ENCODE measurements at places on chromosomes 11 and 22.

GRCh38 chr11:13760115-13760514, 91.6 kb downstream of the FAR1 start:
- no peak for DNase-seq

- no peak for DNase-seq
Observed at GRCh38 chr22:43554694-43555365, 143.0 kb downstream of the MPPED1 start.

DNA sequence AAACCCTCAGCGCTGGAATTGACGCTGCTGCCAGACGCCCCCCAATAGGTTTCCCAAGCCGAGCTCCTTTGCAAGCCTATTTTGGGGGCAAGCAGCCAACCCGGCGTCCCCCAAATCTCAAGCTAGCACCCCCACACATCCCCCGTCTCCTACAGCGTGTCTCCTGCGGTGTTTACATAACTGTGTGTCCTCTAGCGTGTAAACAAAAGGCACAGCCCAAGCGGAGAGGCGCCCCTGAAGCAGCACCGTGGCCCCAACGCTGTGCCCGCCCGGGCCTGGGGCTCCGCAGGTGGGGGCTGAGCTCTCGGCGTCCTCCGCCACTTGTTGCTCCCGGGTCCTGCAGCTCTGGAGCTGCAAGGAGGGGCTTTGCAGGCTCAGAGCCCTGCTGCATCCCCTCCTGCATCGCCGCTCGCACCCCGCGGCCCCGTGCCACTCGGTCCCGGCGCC, 1.6 kb downstream of the CADM1 start:
- DNase-seq, result no peak

GRCh38 chr11:119835753-119836152, 106.8 kb upstream of the NECTIN1 start:
- DNase-seq, result no peak

GRCh38 chr22:39765661-39766060, 127.9 kb downstream of the ENTHD1 start:
- DNase-seq, result no peak

- DNase-seq, result no peak
Observed at GRCh38 chr11:25787416-25787815, 544.5 kb upstream of the ANO3 start.

- DNase-seq, result no peak
Observed at GRCh38 chr11:26706181-26706580, 15.7 kb downstream of the SLC5A12 start.

- DNase-seq, result no peak
Observed at GRCh38 chr11:705646-706438, at the start of gene EPS8L2. Gene EPS8L2 (plus strand): TSS chr11:706231. CDS start chr11:709408, 3,177 bp downstream.

GRCh38 chr22:22692707-22693530, 48.5 kb downstream of the GGTLC2 start:
- DNase-seq, result no peak

- DNase-seq, result no peak
Observed at GRCh38 chr22:34950489-34950888, 115.5 kb upstream of the ISX start.

- no peak for DNase-seq
Observed at GRCh38 chr11:119607726-119608125, 121.3 kb downstream of the NECTIN1 start.

GRCh38 chr11:12361682-12362081, 15.7 kb upstream of the PARVA start:
- no peak for DNase-seq

GRCh38 chr11:86978247-86978646, 23.1 kb upstream of the FZD4 start:
- DNase-seq, result no peak

DNA sequence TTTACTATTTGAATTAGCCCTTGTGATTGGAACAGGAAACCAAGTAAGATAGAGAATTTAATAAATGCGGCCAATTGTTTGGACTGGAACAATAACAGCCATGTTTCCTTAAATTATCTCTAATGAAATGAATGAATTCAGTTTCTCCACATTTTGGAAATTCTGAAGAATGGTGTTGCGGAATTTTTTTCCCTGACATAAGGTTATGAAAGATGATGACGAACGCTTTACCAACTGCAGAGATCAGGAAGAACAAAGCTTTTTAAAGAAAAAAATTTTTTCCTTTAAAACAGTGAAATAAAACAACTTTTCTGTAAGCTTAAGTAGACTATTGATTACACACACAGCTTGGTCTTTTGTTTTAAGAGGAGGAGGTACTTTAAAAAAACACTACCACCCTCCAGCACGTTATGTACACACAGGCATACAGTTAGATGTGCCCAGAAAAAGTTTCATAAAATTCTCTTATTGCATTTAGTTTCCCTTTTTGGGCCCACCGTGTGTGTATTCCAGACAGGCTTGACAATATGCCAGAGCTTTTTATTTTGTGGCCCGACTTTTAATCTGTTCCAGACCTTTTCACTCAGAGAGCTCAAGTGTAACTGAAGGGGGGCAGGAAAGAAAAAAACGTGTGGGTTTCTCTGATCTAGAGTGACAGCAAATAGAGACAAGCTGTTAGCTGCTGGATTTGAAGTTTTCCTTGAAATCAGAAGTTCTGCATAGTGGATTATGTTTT, 77.3 kb downstream of the YAP1 start:
- no peak for DNase-seq

DNA sequence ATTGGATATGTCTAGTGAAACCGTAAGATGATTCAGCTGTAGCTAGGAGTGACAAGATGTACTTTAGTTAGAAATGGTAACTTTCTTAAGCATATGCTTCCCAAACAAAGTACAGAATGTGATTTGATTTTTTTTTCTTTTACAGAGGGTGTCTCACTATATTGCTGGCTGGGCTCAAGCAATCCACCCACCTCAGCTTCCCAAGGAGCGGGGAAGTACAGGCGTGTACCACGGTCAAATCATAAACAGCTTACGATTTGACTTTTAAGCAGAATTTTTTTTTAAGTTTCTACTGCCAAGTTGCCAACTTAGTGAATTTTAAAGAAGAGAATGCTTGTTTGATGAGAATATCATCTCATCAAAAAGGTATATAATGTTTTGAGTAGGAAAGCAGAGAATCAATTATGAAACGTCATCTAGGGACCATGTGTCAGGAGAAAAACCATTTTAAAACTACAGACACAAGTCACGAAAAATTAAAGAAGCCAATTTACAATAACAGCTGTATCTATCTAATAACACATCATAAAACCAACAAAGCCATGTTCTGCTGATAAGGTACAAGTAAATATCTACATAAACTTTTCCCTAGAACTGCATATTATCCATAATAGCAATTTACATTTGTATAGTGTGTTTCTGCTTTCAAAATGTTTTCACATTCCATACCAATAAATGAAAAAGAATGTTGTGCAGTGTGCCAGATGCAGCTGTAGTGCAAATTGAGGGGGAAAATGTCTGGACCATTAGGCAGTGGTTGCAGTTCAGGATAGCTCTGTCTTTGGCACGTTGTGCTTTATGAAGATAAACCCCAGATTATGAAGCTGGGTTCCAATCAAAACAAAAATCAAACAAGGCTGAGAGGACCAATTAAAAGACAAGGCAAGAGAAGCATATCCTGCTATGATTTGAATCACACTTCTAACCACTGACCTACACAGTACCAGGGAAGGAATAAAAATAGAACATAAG, 33.7 kb upstream of the USP47 start:
- no peak for DNase-seq

DNA sequence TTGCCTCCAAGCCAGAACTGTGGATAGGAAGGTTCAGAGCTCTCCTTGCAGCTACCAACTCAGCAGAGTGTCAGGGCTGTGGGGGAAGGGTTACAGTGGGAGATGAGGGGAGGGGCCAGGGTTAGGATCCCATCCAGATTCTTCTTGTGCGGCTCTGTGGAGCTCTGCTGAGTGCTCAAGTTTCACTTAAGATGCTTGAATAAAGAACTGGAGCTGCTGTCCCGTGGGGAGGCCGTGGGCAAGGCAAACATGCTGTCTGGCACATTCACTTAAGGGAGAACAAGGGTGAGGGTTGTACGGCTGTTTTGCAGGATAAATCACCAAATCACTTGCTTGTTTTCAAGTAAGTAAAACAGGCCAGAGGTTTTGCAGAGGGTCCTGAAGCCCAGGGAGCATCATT, 197.1 kb downstream of the FAM76B start:
- no peak for DNase-seq

DNA sequence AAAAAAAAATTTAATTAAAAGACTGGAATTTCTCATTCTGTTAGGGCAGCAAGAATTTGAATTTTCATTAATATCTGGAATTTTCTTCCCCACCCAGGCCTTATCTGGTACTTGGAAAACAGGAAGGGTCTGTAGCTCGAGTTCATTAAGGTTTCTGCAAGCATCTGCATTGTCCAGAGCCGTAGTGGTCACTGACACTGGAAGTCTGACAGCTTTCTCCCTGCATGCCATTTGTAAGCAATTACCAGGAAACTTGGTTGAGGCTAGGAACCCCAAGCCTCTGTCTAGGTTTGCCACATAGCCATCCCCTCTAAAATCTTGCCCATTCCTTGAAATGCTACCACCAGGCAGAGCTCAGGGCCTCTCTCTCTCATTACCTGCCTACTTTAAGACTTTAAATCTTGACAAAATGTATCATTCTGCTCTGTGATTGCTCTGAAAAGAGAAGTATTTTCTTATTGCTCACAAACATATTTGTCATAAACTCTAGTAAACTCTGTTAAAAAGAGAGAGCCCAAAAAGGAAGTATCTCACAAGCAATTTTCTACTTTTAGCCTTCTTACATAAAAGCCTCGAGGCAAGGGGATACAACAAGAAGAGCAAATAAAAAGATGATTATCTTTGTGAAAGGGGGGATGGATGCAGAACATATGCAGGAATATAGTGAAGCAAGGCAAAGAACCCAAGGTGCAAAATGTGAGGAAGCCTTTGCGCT, 5.5 kb upstream of the PGM2L1 start:
- DNase-seq, result no peak

DNA sequence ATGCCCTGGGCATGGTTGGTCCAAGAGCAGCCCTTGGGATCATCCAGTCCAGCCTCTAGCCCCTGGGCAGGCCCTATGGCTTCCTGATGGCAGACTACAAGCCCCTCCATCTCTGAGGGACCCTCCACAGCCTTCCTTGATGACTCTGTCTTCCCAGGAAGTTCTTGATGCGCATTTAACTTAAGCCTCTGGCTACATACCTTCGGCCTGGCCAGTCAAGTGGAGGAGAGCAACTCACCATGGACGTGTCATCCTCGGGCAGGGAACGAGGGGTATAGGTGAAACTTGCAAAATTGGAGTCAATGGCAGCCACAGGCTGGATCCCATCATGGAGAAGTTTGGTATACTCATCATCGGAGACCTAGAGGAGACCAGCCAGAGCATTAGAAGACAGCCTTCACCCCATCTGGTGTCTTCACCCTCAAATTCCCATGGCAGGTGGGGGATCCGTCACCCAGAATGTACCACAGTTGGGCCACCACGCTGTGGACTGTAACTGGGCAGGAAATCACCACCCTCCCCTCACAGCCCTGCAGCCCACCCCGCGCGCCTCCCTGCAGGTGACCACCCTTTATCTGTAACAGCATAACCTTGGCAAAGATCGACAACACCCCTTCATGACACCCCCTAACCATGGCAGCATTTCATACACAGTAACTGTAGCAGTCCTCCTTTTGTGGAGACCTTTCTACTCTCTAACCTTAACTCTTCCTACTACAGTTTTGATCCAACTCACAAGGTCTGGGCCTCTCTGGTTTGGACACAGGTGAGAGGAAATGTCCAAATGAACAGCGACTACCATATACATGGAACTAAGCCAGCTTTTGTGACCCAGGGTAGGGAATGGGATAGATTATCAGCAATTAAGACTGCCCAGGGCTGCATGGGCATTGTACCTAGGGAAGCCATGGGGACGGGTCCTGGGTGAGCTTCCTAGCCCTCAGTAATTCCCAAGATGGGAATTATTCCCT, 91.7 kb downstream of the PDE2A start:
- DNase-seq, result no peak

- no peak for DNase-seq
Observed at GRCh38 chr22:44360668-44361381, 48.1 kb upstream of the SHISAL1 start.

- peak; percentile 35 for DNase-seq
Observed at GRCh38 chr22:42613872-42614301, 796 bp downstream of the POLDIP3 start.

- DNase-seq, result no peak
Observed at GRCh38 chr22:19466126-19466716, 12.8 kb downstream of the UFD1 start.

DNA sequence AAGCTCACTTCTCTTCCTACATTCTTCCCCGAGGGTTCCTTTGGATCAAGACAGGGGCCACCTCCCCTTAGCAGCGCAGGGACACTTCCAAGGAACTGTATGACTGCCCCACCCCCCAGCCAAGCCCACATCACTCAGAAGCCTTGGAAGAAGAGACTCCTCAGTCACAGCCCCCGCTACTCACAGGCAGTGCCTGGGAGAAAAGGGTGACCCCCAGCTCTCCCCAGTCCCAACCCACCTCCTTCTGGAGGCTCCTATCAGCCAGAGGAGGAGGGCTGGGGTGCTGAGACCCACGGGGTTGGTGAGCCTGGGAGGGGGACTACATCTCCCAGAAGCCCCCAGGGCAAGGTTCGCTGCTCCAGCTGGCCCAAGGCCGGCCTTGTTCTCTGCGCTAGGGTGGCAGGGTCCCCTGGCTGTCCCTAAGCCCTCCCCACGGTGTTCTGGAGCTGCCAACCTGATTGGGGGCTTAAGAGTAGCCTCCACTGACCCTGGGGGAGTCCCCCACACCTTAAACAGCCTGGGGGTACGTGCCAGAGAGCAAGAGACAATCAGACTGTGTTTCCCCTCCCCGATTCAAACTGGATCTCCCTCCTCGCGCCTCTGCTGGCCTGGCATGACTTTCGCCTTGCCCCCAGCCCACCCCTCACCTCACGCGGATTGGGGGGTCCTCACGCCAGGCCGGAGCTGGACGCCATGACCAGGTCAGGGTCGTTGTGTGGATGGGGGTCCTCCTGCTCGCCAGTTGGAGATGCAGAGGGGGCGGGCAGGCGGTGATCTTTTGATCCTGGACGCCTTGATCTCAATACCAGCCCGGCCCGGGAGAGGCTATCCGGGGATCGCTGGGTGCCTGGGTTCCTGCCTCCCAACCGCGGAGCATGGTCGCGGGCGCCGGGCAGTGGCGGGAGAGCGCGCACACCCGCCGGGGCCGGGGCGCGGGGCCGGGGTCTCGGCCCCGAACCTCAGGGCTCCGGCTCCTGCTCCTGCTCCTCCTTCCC, 838 bp downstream of the BCL9L start:
- no peak for DNase-seq

GRCh38 chr11:1763336-1763795, 361 bp downstream of the CTSD start:
- no peak for DNase-seq

GRCh38 chr22:26744892-26745808, 87.8 kb downstream of the MIAT start:
- no peak for DNase-seq

DNA sequence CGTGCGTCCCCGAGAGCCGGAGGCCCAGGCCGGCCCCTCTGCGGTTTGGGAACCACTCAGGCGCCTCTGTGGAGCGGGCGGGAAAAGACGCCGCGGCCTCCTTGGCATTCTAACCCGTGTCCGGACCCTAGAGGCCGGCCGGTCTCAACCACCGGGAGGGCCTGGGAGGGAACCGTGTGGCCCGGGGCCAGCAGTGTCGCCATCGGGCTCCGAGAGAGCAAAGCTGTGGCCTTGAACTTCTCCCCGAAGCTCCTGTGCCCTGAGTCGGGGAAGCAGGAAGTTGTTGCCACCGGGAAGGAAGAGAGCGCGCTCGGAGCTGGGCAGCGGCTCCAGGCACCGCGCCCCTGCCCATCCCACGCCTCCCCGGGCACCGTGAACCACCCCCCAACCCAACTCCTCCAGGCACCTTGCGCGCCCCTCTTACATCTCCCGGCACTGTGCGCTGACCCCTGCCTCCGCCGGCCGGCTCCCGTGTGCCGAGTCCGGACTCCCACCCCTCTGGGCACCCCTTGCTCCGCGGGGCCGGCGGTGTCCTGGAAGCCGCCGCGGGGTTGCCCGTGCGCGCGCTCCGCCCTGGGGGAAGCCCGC, 80.0 kb upstream of the PPARA start:
- no peak for DNase-seq
